ENCODE measurements at places on chromosomes 7 and 10. TPM values are rescaled to one million over a fixed set of nuclear protein-coding genes. Genes with fewer than 3 reads are reported as not detected.

GRCh38 chr7:537911-538634, 18.4 kb upstream of the PDGFA start:
- H3K27ac ChIP-seq, result no peak overlapping the region
- H3K36me3 ChIP-seq, result no peaks in the 10 kb centered on the region
- peak; percentile 94 for DNase-seq
- H3K27me3 ChIP-seq, result no peaks in the 10 kb centered on the region

Gene HMX2
- total RNA-seq, result not detected

GRCh38 chr10:78853864-78854263, 214.9 kb upstream of the ZMIZ1 start:
- no peak overlapping the region for H3K4me3 ChIP-seq
- H3K36me3 ChIP-seq, result no peaks in the 10 kb centered on the region
- no peaks in the 10 kb centered on the region for H3K4me1 ChIP-seq
- H3K27me3 ChIP-seq, result no peaks in the 10 kb centered on the region
- no peak for DNase-seq

Gene CCDC136
- 29.5 TPM for total RNA-seq

Gene SPDYE18
- total RNA-seq, result 1.3 TPM

DNA sequence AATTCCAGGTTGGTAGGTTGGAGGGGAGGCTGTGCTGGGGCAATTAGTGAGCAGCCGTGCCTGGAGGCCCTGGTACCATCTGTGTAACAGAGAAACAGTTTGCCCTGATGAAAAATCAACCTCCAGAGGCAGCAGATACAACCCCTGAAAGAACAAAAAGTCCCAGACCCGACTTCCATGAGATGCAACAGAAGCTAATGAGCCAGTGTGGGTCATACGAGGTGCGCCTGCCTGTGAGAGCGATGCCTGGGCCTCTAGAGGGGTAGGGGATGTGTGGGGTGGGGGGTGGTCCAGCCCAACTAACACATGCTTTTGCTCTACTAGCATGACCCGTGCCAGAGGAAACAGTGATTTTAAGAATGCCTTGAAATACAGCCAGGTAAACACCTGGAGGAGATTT, 39.3 kb downstream of the CELF2 start:
- no peaks in the 10 kb centered on the region for H3K36me3 ChIP-seq
- no peak overlapping the region for H3K27ac ChIP-seq
- no peak for DNase-seq
- H3K4me1 ChIP-seq, result no peaks in the 10 kb centered on the region

DNA sequence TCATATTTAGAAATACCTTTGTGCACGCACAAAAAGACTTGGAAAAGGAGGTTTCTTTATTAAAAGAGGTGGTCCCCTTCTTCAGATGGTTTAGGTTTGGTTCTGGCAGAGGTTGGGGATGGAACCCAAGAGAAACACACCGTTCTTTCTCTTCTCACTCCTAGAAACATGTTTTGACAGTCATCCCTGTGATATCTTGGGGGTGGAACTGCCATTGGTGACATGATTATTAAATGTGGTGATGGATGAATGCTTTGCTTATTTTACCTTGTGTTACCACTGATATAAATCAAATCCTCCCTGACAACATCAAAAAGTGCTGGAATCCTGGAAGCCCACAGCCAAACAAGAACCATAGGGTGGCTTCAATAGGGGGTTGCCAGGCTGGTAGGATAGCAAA, 146.5 kb downstream of the CCDC3 start:
- H3K4me3 ChIP-seq, result no peak overlapping the region
- H3K27me3 ChIP-seq, result no peaks in the 10 kb centered on the region
- no peaks in the 10 kb centered on the region for H3K36me3 ChIP-seq
- no peak overlapping the region for H3K27ac ChIP-seq
- no peak for DNase-seq

GRCh38 chr10:88888810-88889445, 8.9 kb downstream of the STAMBPL1 start:
- H3K36me3 ChIP-seq, result no peaks in the 10 kb centered on the region
- no peak overlapping the region for H3K27ac ChIP-seq
- H3K4me3 ChIP-seq, result no peak overlapping the region

- H3K36me3 ChIP-seq, result no peaks in the 10 kb centered on the region
- H3K4me3 ChIP-seq, result no peak overlapping the region
- H3K27me3 ChIP-seq, result no peaks in the 10 kb centered on the region
- no peaks in the 10 kb centered on the region for H3K4me1 ChIP-seq
- H3K27ac ChIP-seq, result peak overlapping the region; percentile 84
Observed at GRCh38 chr10:5632446-5632845, 33.9 kb downstream of the ASB13 start.

Gene AP5Z1
- total RNA-seq, result 45.3 TPM

DNA sequence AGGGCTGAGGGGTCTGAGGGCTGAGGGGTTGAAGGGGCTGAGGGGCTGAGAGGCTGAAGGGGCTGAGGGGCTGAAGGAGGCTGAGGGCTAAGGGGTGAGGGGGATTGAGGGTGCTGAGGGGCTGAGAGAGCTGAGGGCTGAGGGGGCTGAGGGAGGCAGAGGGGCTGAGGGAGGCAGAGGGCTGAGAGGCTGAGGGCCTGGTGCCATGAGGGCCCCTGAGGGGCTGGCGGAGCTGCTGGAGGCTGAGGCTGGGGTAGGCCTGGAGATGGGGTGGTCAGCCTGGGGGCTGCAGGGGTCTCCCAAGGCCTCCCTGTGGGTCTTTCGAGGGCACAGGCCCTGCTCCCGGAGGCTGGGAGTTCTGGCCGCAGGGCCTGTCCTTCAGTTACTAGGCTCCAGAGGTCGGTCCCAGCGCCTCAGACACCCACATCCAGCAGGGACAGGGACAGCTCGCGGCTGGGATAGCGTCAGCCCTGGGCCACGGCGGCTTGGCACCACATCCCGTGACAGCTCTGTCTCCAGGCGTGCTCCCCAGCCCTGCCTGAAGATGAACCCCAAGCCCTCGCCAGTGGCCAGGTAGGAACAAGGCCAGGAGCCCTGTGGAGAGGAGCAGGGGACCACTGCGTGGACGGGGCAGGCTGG, 16.9 kb downstream of the MYO1G start:
- H3K27me3 ChIP-seq, result no peaks in the 10 kb centered on the region
- no peak for DNase-seq
- H3K4me1 ChIP-seq, result no peaks in the 10 kb centered on the region
- no peak overlapping the region for H3K4me3 ChIP-seq
- no peak overlapping the region for H3K27ac ChIP-seq

Gene PURB
- 33.9 TPM for total RNA-seq

- H3K36me3 ChIP-seq, result no peaks in the 10 kb centered on the region
Observed at GRCh38 chr10:79088176-79088575, 19.4 kb downstream of the ZMIZ1 start.

- H3K27ac ChIP-seq, result no peak overlapping the region
- DNase-seq, result no peak
- H3K36me3 ChIP-seq, result no peaks in the 10 kb centered on the region
- H3K4me1 ChIP-seq, result no peaks in the 10 kb centered on the region
- no peaks in the 10 kb centered on the region for H3K27me3 ChIP-seq
Observed at GRCh38 chr7:15652776-15653290, 33.6 kb downstream of the MEOX2 start.
